ENCODE measurements at places on chromosomes 4 and X.
A peak's percentile ranks its signal among the peaks of the same experiment; 100 is the strongest.

DNA sequence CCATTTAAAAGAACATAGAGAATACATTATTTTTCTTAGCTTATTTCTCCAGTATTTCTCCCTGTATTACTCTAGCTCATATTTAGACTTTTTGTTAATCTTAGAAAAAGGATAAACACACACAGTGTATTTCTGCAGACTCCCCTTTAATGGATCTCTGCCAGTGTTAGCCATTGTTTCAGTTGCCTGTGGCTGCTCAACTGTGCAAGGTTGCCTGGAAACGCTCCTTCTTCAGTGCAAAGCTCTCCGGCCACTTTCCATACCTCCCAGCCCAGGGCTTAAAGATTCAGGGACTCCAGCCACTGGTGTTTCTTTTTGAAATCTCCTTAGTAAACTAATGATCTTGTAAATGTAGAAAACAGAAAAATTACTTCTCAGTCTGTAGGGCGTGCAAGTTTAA, 104.9 kb downstream of the SLIT2 start:
- DNase-seq: no peak
- no peaks in the 10 kb centered on the region for H3K27me3 ChIP-seq
- no peak overlapping the region for H3K4me3 ChIP-seq

- H3K36me3 ChIP-seq: no peaks in the 10 kb centered on the region
- no peak overlapping the region for H3K4me3 ChIP-seq
- no peaks in the 10 kb centered on the region for H3K4me1 ChIP-seq
- H3K27ac ChIP-seq: no peak overlapping the region
Measured at GRCh38 chr4:174880001-174880400, 38.2 kb upstream of the ADAM29 start.

- DNase-seq: peak; percentile 78
- H3K27me3 ChIP-seq: no peaks in the 10 kb centered on the region
- H3K27ac ChIP-seq: peak overlapping the region; percentile 97
- H3K4me3 ChIP-seq: peak overlapping the region; percentile 90
- H3K36me3 ChIP-seq: no peaks in the 10 kb centered on the region
Measured at GRCh38 chr4:184475096-184475461, 729 bp upstream of the IRF2 start.

GRCh38 chr4:32631831-32632230, 1911.7 kb downstream of the PCDH7 start:
- no peaks in the 10 kb centered on the region for H3K36me3 ChIP-seq
- H3K27me3 ChIP-seq: no peaks in the 10 kb centered on the region
- no peak for DNase-seq

GRCh38 chr4:66275411-66276038, 605.2 kb upstream of the EPHA5 start:
- no peaks in the 10 kb centered on the region for H3K27me3 ChIP-seq
- no peaks in the 10 kb centered on the region for H3K4me1 ChIP-seq
- no peak overlapping the region for H3K27ac ChIP-seq
- no peaks in the 10 kb centered on the region for H3K36me3 ChIP-seq

- H3K4me3 ChIP-seq: no peak overlapping the region
- no peaks in the 10 kb centered on the region for H3K36me3 ChIP-seq
- no peaks in the 10 kb centered on the region for H3K4me1 ChIP-seq
- H3K27me3 ChIP-seq: no peaks in the 10 kb centered on the region
- DNase-seq: no peak
- H3K27ac ChIP-seq: no peak overlapping the region
Measured at GRCh38 chr4:96379524-96379923, 539.6 kb downstream of the PDHA2 start.

GRCh38 chr4:88418411-88418810, 38.5 kb upstream of the HERC5 start:
- no peak for DNase-seq
- H3K27me3 ChIP-seq: no peaks in the 10 kb centered on the region
- H3K36me3 ChIP-seq: peaks cover 2% of the 10 kb centered on the region
- no peak overlapping the region for H3K4me3 ChIP-seq
- H3K4me1 ChIP-seq: no peaks in the 10 kb centered on the region

GRCh38 chrX:3160756-3161155, 119.5 kb downstream of the ARSF start:
- DNase-seq: no peak
- no peaks in the 10 kb centered on the region for H3K36me3 ChIP-seq
- no peak overlapping the region for H3K27ac ChIP-seq

- DNase-seq: peak; percentile 1
- no peak overlapping the region for H3K4me3 ChIP-seq
- H3K36me3 ChIP-seq: no peaks in the 10 kb centered on the region
- H3K27me3 ChIP-seq: peaks cover 1% of the 10 kb centered on the region
Measured at GRCh38 chrX:31209005-31209628, 137.3 kb upstream of the FTHL17 start.

DNA sequence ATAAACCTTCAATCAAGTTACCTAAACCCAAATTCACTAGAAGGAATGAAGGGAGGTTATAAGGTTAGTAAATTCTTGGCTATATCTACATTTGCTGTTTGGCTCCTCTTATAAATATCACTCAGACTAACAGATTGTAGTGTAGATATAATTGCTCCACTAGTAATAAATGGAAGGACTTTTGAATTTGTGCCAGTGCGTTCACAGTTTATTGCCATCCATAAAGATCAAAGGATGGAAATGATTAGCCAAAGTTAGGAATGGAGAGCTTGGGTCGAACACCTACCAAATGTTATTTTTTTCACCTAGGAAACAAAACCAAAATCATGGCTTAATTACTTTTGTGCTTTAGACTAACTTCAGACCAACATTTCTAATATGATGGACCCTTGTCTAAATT, 9.2 kb downstream of the DTHD1 start:
- H3K27me3 ChIP-seq: no peaks in the 10 kb centered on the region
- H3K36me3 ChIP-seq: no peaks in the 10 kb centered on the region
- H3K4me3 ChIP-seq: no peak overlapping the region
- H3K4me1 ChIP-seq: peaks cover 3% of the 10 kb centered on the region
- DNase-seq: peak; percentile 67
- H3K27ac ChIP-seq: no peak overlapping the region

DNA sequence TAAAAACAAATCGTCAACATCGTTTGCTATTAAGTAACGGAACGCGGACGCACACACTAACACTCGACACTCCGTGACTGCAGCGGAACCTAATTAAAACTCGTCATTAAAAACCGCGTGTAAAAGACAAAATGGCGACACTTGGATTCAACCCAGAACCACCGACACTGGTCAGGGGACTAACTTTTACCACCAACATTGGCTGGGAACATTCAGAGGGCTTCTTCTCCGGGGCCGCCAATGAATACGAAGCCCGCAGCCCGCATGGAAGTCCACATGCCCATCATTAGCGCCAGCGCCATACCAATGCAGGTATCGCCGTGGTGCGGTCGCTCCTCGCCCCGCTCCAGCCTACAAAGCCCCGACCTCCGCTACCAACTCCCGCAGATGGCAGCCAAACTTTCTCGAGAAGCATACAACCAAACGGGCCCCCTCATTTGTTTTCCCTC, 498 bp downstream of the RBMX start:
- H3K27ac ChIP-seq: peak overlapping the region; percentile 91
- H3K4me1 ChIP-seq: no peaks in the 10 kb centered on the region
- peak; percentile 36 for DNase-seq
- no peaks in the 10 kb centered on the region for H3K27me3 ChIP-seq

- H3K4me1 ChIP-seq: no peaks in the 10 kb centered on the region
- no peaks in the 10 kb centered on the region for H3K27me3 ChIP-seq
- H3K27ac ChIP-seq: no peak overlapping the region
- no peak overlapping the region for H3K4me3 ChIP-seq
Measured at GRCh38 chrX:126855839-126856524, 36.5 kb downstream of the PRR32 start.

DNA sequence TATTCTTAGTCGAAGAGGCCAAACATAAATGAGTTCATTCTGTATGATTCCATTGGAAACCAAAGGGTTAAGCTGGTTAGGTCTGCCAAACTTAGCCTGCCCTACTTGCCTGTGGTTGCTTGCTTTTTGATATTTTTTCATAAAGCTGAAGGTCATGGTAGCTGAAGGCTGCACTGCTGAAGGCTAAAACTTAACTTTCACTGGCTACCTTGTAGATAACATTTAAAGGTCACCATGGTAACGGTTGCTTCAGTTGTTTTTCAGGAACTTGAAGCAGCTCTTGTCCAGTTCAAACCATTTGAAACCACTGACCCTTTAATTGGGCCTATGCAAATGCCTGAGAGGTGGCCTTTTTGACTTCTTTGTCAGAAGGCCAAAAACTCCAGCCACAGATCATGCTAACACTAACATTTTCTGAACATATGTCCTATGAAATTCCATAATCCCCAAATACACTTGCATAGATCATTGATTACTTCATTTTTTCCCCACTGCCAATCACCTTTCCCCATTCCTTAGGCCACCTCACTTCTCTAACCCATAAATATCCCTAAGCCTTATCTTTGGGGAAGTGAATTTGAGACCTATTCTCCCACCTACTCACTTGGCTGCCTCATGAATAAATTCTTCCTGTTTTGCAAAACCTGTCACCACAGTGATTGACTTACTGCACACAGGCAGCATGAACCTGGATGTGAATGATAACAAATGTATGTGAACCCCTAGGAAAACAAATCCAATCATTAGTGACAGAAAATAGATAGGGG, 10.7 kb upstream of the SMIM10L2A start:
- H3K27ac ChIP-seq: no peak overlapping the region
- no peak overlapping the region for H3K4me3 ChIP-seq
- H3K36me3 ChIP-seq: no peaks in the 10 kb centered on the region
- peaks cover 2% of the 10 kb centered on the region for H3K27me3 ChIP-seq
- H3K4me1 ChIP-seq: no peaks in the 10 kb centered on the region
- DNase-seq: no peak

DNA sequence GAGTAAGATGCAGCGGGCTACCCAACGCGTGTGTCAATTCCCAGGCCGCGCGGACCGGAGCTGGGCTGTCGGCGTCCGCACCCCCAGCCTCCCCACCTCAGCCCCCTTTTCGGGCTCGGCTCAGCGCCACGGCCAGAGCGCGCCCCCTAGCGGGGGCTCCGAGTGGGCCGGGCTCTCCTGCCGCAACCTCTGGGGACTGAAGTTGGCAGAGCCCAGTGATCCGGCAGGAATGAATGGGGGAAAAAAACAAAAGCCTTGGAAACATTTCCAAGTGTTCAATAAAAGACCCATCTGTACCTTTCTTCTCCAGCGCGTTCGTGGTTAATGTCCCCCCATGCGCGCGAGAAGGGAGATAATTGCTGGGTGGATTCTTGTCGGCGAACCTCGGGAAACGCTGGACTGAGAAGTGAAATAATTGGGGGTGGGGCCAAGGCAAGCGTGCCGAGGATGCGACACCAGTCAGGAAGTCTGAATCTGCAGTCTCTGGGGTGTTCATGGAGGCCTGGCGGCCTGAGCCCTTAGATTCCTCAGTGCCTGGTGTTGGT, 5.2 kb upstream of the ARX start:
- no peak overlapping the region for H3K27ac ChIP-seq
- no peaks in the 10 kb centered on the region for H3K4me1 ChIP-seq
- H3K27me3 ChIP-seq: peaks cover 6% of the 10 kb centered on the region
- DNase-seq: peak; percentile 42

DNA sequence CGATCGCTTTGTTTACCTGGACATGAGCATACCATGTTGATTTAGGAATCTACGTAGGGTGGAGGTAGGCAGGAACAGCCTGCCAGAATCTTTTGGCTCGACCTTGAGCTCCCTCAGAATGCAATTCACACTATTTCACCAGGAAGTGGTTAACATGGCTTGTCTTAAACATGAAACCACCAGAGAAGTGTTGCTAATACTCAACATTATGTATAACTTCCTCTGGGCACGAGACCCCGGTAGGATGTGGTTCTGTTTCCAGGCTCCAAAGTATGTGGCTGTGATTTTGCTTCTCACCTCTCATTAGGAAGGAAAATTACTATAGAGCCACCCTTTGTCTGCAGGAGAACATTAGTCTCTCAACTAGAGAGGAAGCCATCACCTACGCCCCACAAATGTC, 59.0 kb upstream of the VCX3B start:
- H3K27me3 ChIP-seq: no peaks in the 10 kb centered on the region
- no peak for DNase-seq
- no peaks in the 10 kb centered on the region for H3K4me1 ChIP-seq
- no peak overlapping the region for H3K27ac ChIP-seq

- no peak for DNase-seq
- peak overlapping the region; percentile 8 for H3K27ac ChIP-seq
- no peaks in the 10 kb centered on the region for H3K4me1 ChIP-seq
- H3K36me3 ChIP-seq: no peaks in the 10 kb centered on the region
Measured at GRCh38 chr4:24471486-24472160, 112.7 kb downstream of the DHX15 start.

DNA sequence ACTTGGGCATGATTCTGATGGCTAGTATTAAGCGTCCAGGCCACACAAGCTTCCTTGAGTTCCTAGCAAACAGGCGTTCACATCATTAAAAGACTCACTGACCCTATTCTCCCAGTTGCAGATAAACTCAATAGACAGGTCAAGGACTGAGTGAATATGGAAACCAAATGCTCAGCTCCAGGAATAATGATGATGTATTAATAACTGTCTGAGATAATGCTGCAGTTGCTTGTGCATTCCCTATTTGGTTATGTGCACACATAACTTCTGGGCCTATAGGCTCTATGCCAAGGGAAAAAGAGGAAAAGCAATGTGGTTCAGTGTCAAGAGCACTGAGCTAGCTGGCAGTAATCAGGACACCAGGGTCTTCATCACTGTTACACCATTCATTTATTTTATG, 3.5 kb downstream of the RAB9B start:
- no peaks in the 10 kb centered on the region for H3K4me1 ChIP-seq
- no peaks in the 10 kb centered on the region for H3K36me3 ChIP-seq
- no peak overlapping the region for H3K4me3 ChIP-seq
- DNase-seq: no peak
- H3K27ac ChIP-seq: no peak overlapping the region

DNA sequence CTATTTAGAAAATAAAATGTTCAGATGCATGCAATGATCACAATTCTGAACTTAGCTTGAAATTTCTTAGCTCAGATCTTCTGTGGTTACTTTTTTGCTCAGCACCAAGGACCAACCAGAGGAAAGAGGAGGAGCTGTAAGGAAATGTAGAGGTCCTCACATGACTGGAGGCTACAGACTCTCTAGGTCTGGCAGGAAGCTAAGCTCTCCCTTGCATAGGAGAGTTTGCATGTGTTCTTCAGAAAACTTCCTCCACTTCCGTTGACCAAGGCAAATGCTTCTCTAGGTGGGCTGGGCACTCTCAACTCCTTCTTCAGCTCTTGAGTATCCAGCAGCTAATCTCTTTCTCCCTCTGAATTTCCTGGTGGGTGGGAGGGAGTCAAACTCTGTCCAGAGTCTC, 119.6 kb downstream of the BTC start:
- no peaks in the 10 kb centered on the region for H3K36me3 ChIP-seq
- H3K27me3 ChIP-seq: no peaks in the 10 kb centered on the region
- no peaks in the 10 kb centered on the region for H3K4me1 ChIP-seq
- H3K4me3 ChIP-seq: no peak overlapping the region
- no peak for DNase-seq

- no peaks in the 10 kb centered on the region for H3K27me3 ChIP-seq
- H3K4me1 ChIP-seq: no peaks in the 10 kb centered on the region
- DNase-seq: no peak
Measured at GRCh38 chr4:11743976-11744375, 315.3 kb upstream of the HS3ST1 start.
